ENCODE measurements at places on chromosomes 2 and 18.

GRCh38 chr18:58813105-58813504 lies 51.6 kb upstream of the ZNF532 start:
- no peak for DNase-seq

DNA sequence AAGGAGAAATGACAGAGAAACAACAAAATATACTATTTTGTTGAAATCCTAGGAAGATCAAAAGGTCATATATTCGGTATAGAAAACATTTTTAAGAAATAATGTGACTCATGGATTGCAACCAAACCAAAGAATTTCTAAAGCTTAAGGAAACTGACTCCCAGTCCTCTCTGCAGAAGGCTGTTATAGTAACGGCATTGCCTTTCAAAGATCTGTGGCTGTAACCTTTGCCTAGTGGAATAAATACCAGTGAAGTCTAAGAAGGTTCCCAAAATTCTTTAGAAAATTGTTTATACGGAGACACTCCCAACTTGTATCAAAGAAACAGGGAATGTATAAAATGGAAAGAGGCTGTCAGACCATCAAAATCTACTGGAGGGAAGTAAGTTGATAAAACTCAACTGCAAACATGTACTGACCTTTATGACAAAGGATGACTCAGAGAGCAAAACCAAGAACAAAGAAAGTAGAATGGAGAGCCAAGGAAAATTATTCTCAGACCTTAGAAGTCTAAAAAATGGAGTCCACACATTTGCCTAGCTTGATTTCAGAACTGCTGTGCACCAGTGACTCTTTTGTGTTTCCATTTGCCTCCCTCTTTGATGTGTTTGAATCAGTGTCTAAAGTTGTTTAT lies 48.6 kb upstream of the FSIP2 start:
- DNase-seq = no peak

GRCh38 chr18:28175150-28175929 lies 1.6 kb downstream of the CDH2 start:
- DNase-seq = no peak

DNA sequence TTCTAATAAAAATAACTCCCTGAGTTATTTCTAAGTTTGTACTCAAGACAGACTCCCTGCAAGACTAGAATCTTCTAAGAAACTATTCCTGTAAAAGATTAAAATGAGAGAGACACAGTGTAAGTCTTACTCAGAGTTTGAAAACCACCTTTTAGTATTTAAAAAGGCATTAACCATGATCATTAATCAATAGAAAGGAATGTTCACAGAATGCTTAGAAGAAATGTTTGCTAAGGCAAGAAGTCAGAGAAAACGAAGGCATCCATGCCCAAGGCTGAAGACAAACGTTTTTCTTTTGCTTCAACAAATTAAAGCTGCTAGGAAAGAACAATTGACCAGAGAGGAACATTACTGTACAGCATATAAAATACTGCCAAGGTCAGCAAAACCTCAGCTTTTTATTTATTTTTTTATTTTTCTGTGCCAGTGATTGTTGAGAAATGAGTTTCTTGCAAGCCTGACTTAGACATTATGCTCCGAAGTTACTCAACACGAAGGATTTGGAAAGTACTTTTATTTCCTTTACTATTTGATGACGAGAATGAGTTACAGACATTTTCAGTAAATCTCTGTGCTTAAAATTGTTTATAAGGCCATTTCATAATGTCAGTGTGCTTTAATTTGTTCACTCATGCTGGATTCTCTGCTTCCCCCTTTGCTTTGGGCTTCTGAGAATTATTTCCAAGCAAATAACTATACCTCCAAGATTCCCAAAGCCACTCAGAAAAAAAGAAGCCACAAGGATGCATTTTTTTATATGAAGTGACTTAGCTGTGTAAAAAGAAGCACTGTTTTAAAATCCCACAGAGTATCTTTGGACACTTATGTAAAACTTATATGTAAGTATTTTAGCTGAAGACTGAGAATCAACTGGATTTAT lies 20.5 kb downstream of the RND3 start:
- DNase-seq = no peak

GRCh38 chr2:103669531-103669930 lies 907.7 kb downstream of the TMEM182 start:
- DNase-seq = no peak

DNA sequence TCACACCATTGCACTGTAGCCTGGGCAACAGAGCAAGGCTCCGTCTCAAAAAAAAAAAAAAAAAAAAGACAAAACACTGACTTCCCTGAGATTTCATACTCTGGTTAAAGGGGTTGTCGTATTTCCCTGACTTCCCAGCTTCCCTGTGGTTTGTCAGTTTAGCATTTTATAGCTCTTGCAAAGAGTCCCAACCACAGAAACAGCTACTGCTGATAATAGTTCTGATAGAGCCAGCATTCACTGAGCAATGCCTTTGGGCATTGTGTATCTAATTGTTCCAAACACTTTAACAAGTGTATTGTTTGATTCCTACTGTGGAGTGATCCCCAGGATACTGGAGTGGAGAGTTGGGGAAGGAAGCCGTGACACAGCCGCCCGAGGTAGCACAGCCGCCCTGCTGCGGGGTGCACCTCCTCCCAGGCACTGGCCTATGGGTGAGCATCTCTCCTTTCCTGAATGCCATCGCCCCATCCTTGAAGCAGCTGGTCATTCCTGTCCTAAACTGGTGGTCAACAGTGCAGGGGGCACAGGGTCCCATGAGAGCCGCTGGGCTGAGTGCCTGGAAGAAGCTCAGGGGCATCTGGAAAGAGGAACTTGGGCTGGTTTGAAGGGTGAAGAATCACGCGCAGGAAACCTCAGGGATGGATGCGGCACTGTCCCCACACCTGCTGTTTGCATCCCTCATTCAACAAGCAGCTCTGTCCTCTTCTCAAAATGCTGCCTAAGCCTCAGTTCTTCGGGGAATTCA lies 81.0 kb upstream of the TMEM18 start:
- no peak for DNase-seq

DNA sequence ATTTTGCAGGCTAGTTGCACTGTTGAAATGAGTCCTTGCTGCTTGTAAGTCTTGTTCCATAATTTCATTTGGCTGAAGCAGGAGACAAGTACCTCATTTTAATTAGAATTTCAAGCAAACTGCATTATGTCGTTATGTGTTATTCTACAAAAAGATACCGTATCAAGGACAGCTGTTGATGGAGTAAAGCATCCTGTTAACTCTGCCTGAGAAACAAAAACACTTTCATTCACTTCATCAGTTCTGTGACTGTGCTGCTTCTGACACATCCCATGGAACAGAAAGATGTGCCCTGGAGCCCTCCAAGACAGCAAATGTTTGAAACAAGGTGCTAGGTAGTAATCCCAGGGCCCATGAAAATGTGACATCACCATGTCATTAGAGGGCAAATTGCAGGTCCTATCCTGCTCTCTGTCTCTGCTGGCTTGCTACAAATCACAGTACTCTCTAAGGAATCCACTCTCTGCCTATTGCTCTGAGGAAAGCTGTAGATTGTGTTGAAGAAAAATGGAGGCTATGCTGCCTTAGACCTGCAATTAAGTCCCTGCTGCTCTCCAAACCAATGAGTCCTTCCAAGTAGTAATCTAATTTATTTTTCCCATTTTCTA lies 209.7 kb upstream of the PARD3B start:
- no peak for DNase-seq

DNA sequence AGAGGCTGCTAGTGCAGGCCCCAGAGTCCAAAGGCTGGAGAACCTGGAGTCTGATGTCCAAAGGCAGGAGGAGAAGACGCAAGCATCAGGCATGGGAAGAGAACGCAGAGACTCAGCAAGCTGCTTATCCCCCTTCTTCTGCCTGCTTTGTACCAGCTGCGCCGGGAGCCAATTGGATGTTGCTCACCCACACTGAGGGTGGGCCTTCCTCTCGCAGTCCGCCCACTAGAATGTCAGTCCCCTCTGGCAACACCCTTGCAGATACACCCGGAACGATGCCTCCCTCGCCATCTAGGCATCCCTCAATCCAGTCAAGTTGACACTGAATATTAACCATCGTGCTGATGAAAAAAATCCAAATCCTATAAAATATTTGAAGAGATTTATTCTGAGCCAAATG lies 141.6 kb downstream of the TWIST2 start:
- DNase-seq = no peak

DNA sequence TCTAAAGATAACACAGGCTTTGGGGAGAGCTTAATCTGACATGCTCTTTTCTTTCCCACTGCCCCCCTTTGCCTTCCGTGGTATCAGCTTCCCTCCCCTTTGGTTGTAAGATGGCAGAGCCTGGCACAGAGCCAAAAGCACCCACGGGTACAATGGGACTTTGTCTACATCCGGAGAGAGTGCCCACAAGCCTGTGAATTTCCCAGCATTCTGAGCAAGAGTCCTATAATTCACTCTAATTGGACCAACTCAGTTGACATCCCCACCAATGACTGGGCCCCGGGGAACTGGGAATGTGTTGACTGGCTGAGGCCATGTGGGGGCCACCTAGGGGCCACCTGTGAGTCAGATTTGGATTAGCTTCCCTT lies 20.1 kb upstream of the C2orf72 start:
- no peak for DNase-seq

DNA sequence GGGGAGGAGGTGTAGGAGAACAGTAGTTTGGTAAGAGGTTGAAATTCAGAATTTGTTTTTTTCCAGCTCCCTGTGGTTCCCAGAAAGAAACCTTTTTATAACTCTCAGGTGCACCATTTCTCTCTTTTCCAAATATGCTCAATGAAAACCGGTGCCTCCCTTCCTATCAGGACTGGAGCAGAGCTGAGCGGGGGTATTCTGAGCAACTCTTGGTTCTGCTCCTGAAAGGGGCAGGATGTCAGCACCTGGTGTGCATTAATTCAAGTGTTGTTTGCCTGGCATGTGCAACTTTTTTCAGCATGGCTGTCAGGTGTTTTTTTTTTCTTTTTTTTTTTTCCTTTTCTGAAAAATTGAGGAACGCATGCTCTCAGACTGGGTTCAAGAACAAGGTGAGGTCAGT lies 74.1 kb downstream of the MAPK4 start:
- no peak for DNase-seq

GRCh38 chr2:199850218-199850717 lies 724 bp downstream of the FTCDNL1 start:
- no peak for DNase-seq

DNA sequence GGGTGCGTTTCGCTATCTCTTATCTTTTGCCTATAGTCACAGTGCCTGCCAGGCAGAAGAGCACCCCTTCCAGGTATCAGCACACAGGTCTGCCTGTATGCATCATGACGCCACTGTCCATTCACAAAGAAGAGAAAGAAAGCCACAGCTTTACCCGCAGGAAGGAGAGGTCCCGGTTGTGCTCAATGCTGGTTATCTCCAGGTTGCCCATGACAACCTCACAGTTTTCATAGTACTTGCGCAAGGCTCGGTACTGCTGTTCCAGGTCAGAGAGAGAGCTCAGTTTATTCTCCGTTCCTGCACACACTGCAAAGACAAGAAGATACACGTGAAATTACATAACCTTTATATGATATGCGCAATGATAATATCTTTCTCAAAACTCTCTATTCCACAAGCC lies 414.0 kb downstream of the ERBB4 start:
- no peak for DNase-seq

- DNase-seq = no peak
These were observed 174.6 kb downstream of the SRBD1 start for GRCh38 chr2:45436456-45436855.

DNA sequence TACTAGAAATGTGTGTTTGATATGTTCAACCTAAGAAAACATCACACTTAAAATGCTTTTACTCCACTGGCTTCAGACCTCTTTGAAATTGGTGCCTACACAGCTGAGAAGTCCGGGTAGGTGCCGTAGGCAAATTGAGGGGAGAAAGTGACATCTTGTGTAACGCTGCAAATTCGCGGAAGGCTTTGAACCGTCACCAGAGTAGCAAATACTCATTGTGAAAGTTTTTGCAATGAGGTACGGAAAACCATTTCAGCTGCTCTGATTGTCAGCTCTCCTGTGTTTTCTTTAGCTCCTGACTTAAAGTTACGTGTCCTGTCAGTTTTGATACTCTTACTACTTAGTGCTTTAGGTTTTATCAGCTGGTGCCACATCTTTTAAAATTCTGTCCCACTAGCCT lies 224.5 kb downstream of the FAM210A start:
- peak; percentile 20 for DNase-seq

- no peak for DNase-seq
These were observed 166.3 kb upstream of the MC4R start for GRCh38 chr18:60538891-60539290.

- no peak for DNase-seq
These were observed 22.4 kb downstream of the TET3 start for GRCh38 chr2:74007121-74007520.

GRCh38 chr2:12361506-12361905 lies 355.2 kb upstream of the TRIB2 start:
- DNase-seq = no peak

DNA sequence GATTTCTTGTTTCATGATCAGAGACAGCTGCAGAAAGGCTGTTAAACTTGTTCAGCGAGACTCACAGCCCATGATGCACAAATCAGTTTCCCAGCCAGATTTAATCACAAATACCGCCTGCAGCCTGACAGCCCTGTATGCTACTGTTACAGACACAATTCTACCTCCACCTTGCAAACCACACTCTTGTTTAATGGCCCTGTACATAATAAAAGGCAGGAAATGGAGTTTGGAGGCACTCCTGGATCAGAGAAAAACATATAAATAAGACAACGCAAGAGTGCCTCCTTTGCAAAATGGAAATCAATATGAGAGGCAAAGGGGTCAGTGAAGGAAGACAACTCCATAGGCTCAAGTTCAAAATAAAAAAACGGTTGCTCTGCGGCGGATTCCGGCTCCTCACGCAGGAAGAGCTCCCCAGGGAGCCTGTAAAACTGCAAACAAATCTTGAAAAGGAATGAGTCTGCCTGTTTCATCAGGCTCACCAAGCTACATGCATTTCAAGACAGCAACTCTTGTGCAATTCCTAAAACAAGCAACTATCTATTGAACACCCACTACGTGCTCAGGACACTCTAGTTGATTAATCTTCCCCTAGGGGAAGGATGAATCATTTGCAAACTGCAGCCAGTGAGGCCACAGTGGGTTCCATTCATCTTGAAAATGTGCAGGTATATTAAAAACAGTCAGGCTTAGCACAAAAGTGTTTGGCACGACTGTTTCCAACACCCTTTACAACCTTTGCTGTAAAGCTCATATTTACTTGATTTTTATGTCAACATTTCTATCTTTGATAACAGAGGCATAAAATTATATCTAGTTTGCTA lies 37.5 kb downstream of the TBC1D8 start:
- no peak for DNase-seq

- no peak for DNase-seq
These were observed 1395.6 kb downstream of the SUCLG1 start for GRCh38 chr2:83063511-83063910.

- DNase-seq = no peak
These were observed 111.3 kb downstream of the WDSUB1 start for GRCh38 chr2:159175182-159175581.

- no peak for DNase-seq
These were observed 341.9 kb upstream of the PIK3C3 start for GRCh38 chr18:41613003-41613609.

DNA sequence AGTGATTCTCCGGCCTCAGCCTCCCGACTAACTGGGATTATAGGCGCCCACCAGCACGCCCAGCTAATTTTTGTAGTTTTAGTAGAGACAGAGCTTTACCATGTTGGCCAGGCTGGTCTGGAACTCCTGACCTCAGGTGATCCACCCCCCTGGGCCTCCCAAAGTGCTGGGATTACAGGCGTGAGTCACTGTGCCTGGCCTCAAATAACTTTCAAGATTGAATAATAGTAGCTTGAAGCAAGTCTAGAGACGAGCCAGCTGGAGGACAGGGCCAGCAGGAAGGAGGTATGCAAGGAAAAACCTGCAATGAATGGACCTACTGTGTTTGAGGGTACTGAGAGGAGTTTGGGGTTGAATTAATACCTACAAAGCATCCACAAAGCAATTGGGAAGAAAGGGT lies 87.5 kb downstream of the MSH2 start:
- no peak for DNase-seq

GRCh38 chr2:23387845-23388244 lies 2.9 kb downstream of the KLHL29 start:
- DNase-seq = no peak

Measured in stimulated activated CD4-positive, alpha-beta T cell treated with anti-CD3 and anti-CD28 coated beads, Interleukin-12 subunit alpha, Interleukin-12 subunit beta, amount 100 ng/mL, for 4 hours (primary cell).